ENCODE measurements at places on chromosomes 16 and 17.

- DNase-seq, result no peak
Measured at GRCh38 chr17:76074390-76075363, at the start of gene GALR2. GALR2 (plus strand) TSS chr17:76074781; CDS start chr17:76074884, 103 bp downstream.

- DNase-seq, result no peak
Measured at GRCh38 chr17:68565661-68566441, 35.3 kb downstream of the FAM20A start.

DNA sequence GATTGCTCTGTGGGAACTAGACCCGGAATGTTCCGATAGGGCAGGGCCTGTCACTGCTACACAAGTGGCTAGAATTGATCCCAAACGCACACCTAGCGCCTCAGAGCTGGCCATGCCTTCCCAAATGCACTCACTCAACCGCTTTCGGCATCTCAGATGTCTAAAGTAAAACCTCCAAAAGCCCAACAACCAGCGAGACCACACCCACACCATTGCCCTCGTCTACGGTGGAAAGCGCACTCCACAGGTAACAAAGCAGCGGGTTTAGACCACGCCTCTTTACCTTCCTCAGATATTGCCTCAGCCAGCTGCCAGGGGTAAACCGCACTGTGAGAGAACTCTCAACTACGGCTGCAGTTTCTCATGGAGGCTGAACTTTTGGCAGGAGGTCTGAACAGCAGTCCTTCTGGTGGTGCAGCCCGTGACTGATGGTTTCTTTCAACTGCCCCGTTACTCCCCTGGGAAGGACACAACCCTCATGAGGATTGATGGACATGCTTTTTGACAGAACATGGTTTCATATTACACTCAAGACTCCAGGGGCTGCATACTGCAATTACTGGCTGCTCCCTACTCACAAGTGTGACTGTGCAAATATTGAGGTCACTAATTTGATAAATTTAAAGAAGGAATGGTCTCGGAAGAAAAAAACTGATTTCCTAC is 34.5 kb downstream of the USP7 start:
- no peak for DNase-seq

DNA sequence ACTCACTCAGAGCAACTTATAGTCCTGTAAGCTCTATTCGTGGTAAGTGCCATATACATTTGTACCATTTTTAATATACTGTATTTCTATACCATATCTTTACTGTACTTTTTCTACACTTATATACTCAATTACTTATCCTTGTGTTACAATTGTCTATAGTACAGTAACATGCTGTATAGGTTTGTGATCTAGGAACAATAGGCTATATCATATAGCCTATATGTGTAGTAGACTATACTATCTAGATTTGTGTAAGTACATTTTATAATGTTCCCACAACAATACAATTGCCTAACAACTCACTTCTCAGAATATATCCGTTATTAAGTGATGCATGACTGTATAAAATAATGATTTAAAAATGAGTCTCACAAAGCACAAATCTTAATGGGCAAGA is 123.3 kb upstream of the NACA2 start:
- DNase-seq, result no peak

DNA sequence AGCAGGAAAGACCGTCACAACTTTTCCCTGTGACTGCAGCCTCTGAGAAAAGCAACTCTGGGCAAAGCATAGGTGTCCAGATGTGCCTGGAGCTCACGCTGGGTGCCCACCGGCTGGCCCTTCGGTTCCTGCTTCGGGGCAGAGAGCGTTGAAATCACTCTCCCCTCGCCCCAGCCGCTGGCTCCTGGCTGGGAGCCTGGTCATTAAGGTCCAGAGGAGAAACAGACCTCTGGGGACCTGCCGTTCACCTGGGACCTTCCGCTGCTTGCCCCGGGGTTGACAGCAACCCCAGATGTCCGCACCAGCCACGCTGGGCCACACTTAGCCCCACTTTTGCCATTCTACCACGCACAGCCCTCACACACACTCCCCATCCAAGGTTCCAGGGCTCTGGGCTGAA is 13.1 kb downstream of the MRM3 start:
- no peak for DNase-seq

DNA sequence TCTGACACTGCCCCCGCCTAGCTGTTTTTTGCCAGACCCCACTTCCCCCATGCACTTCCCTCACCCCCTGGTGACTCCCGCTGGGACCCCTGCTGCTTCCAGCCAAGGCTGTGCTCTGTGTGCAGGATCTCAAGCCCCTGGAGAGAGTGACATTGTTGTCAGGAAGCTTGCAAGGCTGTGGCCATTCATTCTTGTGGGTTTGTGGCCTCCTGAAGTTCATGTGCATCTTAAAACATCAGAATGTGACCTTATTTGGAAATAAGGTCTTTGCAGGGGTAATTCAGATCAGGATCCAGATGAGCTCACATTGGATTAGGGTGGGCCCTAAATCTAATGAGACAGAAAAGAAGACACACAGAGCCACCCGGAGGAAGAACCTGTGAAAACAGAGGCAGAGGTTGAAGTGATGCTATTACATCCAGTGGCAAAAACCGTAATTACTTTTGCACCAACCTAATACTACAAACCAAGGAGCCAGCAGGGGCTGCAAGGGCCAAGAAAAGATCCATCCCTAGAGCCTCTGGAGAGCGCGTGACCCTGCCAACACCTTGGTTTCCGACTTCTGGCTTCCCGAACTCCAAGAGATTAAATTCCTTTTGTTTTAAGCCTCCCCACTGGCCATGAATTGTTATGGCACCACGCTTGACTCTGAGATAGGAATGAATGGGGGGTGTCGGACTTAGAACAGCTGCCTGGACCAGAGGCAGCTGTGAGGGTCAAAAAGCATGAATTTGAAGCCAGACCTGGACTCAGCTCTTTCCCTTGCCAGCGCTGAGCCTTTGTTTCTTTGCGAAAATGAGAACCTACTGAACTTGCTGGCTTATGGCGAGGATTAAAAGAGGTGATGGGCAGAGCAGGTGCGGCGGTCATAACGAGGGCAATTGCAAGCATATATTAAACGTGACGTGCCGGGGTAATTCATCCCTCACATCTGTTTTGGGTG is 75.5 kb downstream of the BMERB1 start:
- no peak for DNase-seq

GRCh38 chr16:78428193-78428592 is 328.7 kb downstream of the WWOX start:
- no peak for DNase-seq

GRCh38 chr16:81384006-81384405 is 60.6 kb upstream of the CMIP start:
- DNase-seq, result no peak

GRCh38 chr16:23857256-23857880 is 21.6 kb downstream of the PRKCB start:
- no peak for DNase-seq

- DNase-seq, result no peak
Measured at GRCh38 chr16:47229053-47230050, 85.6 kb upstream of the NETO2 start.

DNA sequence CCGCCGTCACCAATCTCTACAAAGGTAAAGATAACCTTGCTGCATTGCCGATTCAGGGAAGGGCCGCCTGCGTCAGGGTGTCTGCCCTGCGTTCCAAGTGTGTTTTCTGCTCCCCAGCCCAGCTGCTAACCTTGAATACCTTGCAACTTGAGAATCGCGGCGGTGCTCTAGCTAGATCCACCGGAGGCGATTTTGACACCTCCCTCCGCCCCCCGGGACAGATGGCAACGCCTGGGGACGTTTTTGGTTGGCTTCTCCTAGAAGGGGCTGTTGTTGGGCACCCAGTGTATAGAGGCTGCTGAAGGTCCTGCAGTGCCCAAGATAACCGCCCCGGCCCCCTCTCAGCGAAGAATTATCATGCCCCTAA is 1.5 kb downstream of the HAPSTR1 start:
- DNase-seq, result peak; percentile 12

DNA sequence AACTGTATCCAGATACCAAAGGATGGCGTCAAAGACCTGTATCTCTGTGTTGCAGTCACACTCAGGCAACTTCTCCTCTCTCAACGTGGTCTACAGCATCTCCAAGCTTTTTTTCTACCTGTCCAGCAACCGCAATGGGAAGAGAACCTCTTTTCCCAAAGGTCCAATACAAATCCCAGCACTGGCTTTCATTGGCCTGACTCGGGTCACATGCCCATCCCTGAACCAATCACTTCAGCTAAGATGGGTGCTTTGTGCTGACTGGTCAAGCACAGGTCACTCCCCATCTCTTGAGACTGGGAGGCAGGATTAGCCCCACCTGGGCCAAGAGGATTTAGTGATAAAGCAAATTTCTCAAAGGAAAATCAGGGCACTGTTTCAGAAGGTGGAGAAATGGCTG is 71.2 kb upstream of the C16orf82 start:
- no peak for DNase-seq

DNA sequence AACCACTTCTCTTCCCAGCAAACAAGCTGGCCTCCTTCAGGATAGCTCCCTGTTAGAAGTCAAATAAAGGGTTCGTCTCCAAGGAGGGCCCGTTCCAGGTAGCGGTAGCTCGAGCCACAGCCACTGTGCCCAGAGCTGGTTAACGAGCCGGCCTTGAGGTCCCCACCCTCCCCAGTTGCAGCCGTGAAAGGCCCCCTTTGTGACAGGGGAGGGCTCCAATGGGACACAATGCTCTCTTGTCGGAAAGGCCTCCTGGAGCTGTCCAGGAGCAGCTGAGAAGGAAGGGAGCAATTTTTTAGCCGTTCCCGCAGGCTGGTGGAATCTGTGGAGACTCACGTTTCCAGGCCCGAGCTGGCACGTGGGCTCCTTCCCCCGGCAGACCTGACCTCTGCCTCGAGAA is 29.9 kb upstream of the FOXF1 start:
- DNase-seq, result no peak

- no peak for DNase-seq
Measured at GRCh38 chr17:5861246-5861645, 208.9 kb upstream of the WSCD1 start.

- DNase-seq, result no peak
Measured at GRCh38 chr16:6527646-6528045, 805.0 kb upstream of the RBFOX1 start.

GRCh38 chr17:82215095-82215971 is 2.7 kb upstream of the CCDC57 start:
- no peak for DNase-seq

- DNase-seq, result no peak
Measured at GRCh38 chr16:53502331-53503269, at the start of gene AKTIP. AKTIP (minus strand) TSS chr16:53503209; CDS start chr16:53500259, 2,950 bp downstream.

DNA sequence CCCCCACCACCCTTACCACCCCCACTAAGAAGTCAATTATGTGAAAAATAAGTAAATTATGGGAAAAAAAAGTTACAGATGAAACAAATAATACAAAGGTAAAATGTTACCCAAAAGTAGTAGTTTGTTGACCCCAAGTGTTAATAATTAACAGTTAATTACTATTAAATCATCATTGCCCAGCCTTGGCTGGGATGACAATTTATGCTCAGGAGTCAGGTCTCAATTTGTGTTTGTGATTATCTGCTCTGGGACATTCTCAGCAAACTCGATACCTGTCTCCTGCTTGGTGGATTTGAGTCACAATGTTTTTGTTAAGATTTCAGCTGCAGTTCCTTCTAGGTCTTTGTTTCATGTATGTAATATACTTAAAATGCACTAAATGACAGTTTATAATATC is 172.3 kb upstream of the IRX3 start:
- no peak for DNase-seq

GRCh38 chr17:12514596-12514995 is 151.1 kb upstream of the MYOCD start:
- no peak for DNase-seq

DNA sequence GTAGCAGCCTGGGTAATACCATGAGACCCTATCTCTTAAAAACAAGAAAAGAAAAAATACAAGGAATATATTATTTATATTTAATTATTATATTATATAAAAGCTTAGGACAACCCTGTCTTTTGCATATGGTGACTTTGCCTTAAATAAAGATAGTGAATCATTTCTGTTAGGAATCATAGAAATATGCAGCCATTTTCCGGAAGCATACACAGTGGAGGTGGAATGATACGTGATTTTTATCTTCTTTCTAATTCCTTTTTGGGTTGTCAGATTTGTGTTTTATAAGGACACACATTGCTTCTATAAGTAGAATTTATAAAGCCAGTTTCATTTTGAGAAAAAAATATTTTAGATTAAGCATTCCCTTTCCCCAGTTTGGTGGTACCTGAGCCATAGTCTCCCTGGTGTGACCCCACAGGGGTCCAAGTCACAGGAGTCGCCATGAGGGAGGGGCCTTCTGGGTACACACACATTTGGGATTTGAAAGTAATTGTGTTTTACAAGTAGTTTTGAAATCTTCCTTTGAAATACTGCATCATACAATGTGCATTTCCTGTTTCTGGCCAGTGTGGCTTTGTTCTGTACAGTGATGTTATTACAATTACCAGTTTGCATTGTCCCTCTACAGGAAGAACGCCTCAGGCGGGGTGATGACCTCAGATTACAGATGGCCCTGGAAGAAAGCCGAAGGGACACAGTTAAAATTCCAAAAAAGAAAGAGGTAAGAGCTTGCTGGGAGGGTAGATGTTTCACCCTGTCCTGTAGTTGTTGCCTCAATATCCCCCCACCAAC is 50.9 kb downstream of the B9D1 start:
- no peak for DNase-seq

DNA sequence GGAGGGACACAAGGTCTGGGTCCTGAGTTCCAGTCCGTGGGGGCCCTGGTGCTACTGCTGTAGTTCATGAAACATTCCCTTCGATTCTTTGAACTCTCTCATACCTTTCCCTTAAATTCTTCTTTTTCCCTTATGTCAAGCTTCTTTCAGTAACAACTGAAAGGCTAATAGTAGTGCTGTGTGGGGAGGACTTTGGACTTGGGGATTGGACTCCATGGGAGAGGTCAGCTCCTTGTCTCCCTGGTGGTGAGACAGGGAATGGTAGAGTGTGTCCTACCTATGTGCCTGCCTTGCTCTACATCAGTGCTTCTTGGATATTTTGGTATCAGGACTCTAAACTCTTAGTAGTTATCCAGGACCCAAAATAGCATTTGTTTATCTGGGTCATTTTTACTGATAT is 628.1 kb downstream of the WWOX start:
- no peak for DNase-seq

- DNase-seq, result no peak
Measured at GRCh38 chr16:31213342-31213741, 577 bp upstream of the TRIM72 start.

GRCh38 chr17:39607057-39607850 is 466 bp downstream of the NEUROD2 start:
- DNase-seq, result no peak

GRCh38 chr17:58985367-58985766 is 121.3 kb downstream of the TRIM37 start:
- DNase-seq, result no peak

DNA sequence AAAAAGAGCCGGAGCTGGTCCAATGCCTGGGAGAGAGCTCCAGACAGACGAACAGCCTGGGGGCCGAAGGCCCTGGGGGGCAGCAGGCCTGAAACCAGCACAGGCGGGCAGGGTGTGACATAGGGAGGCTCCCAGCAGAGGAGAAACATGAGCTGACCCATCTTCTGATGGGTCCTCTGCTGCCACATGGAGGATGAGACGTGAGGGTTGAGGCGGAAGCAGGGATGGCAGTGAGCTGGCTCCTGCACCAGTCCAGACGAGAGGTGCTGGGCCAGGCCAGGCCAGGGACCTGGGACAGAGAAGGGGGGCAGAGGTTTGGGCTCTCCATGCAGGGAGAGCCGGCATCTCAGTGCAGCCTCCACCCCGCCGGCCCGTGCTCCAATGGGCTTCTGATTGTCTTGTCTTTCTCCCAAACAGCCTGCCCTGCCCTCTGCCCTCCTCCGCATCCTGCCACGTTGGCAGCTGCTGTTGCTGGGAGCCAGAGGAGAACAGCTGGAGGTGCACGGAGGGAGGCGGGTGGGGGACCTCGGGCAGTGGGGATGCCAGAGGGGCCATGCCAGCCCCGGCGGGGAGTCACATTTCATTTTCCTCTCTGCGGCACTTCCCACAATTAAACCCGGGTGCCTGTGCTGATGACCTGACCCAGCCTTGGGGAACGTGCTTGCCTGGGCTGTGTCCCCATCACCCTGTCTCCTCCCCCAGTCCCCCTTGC is 139.1 kb upstream of the GSE1 start:
- no peak for DNase-seq
